ENCODE measurements at places on chromosomes 4 and X. TPM values are rescaled to one million over a fixed set of nuclear protein-coding genes. Genes with fewer than 3 reads are reported as not detected.

WDR17 gene
- 2.0 TPM for total RNA-seq

ALAS2 gene
- total RNA-seq = not detected

GPR50 gene
- total RNA-seq = 0.12 TPM

PROM1 gene
- total RNA-seq = 0.34 TPM

FANCB gene
- total RNA-seq = 3.4 TPM

PCDH11X gene
- not detected for total RNA-seq

IQCM gene
- total RNA-seq = not detected

DKK2 gene
- total RNA-seq = not detected

TRIM60 gene
- not detected for total RNA-seq

FGF2 gene
- 37.1 TPM for total RNA-seq

SYTL4 gene
- total RNA-seq = 2.6 TPM

NAT8L gene
- 14.7 TPM for total RNA-seq

WDR1 gene
- 190 TPM for total RNA-seq

SMIM31 gene
- total RNA-seq = 0.07 TPM

GPRASP3 gene
- 3.7 TPM for total RNA-seq

SASH3 gene
- total RNA-seq = not detected

NKX1-1 gene
- total RNA-seq = not detected

TMEM271 gene
- not detected for total RNA-seq

PABPC1L2A gene
- not detected for total RNA-seq

ATP11C gene
- 11.6 TPM for total RNA-seq

DSPP gene
- total RNA-seq = not detected

MAGEA8 gene
- not detected for total RNA-seq

GPC4 gene
- not detected for total RNA-seq

NUDT9 gene
- 25.3 TPM for total RNA-seq

CXCR3 gene
- total RNA-seq = not detected

Measured in A549 treated with RU486 at 1 μM for 4 hours (cell line).